ENCODE measurements at places on chromosomes 7 and 10.

GRCh38 chr10:44278837-44279324 lies 106.0 kb downstream of the CXCL12 start:
- no peak for DNase-seq

DNA sequence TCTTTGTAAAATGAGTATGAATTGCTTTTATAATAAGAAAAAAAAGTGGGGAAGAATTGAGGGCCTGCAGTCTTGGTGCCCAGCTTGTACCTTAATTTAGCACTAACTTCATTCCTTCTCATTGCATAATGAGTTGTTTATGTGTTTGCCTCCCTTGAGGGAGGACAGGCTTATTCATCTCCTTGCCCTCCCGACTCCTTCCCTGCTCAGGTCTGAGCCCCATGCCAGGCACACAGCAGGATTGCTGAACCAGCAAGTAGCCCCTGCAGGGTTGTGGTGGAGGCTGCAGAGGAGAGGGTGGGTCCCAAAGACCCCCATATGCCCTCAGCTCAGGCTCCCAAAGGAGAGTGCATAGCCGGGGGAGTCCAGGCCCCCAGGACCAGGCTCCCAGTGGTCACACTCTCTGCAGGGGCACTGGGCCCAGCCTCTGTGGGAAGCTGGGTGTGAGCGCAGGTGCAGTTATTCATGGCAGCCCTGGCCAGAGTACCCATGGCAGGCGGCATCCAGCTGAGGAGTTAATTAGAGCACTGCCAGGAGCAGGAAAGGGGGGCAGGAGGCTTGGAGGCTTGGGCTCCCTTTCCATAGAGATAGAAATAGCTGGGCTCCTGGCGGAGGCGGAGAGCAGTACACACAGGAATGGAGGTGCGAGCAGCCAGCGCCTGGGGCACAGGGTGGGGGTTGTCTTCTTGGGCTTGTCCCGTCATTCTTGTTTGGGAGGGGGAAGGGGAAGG lies 28.2 kb upstream of the GOLGA7B start:
- no peak for DNase-seq

GRCh38 chr10:96457341-96457740 lies 56.4 kb downstream of the TLL2 start:
- no peak for DNase-seq

DNA sequence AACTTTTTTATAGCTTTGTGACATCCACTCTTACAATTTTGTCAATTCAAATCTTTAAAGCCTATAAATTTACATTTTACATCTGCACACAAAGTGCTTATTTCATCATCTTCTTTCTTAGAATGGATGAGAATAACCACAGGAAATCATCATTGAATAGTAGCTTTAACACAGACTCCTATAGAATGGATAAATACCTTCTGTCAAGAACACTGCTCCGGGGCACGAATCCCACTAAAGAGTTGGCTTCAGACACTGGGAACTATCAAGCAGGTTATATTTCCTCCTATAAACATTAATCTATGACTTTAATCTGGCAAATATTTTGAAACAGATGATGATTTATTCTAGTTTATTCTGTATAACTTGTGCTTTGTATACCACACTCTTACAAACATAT lies 269.7 kb upstream of the TPK1 start:
- DNase-seq: no peak

DNA sequence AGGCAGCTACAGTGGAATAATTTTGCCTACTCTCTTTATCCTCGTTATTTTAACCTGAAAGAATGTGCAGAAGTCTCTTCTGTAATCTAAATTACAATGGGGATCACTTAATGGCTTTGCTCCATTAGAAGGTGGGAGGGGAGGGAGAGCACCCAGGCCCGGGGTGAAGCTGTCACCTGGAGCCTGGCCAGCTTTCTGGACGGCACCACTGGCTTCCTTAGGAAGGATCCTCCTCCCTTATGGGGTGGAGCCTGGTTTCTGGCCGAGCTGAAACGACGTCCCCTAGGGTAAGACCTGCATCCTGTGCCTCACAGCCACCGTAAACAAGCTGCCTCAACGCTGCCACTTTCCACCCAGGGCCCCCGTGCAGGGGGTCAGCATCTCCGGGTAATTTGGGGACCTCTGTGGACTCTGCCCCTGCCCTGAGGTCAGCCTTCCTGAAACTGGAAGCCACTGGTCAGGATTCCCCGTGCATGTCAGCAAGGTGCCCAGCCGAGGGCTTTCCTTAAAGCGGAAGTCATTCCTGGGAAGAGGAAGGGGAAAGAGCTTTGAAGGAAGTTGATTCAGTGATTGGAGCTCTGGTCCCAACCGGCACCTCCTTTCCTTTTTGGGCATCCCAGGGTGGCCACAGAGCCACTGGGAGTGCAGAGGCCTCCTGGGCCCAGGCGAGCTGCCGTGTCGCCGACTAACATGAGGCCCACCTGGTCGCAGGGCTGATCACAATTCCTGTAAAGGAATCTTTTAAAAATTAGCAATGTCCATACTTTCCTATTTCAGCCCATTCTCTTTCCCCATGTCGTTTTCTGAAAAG lies 569.1 kb downstream of the DNAJB6 start:
- no peak for DNase-seq

DNA sequence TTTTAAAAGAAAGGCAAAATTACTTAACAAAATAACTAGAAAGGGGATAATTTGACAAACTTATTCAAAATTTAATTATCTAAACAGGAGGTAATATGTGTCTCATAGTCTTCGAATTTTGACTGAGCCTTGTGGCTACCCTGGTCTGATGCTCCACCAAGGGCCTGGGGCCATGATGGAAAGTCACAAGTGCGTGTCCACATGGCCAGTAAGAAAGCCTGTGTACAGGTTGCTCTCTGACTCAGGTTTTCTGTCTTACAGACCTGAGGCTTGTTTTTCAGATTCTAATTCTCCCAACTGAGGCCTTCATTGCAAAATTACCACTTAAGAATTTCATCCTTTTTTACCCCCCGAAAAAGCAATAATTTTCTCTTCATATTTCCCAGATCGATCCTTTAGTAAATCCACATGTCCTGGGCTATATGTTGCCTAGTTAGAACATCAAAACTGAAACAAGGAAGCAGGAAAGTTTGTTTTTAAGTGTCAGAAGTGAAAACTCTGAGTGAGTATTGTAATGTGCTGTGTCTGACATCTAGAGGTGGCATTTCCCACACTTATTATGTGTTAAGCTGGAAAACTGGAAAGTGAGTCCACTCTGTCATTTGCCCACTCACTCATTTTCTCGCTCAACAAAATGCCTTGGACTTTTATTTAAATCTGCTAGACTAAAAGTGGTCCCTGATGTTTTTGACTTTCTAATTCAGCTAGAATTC lies 10.0 kb downstream of the CYP3A43 start:
- DNase-seq: no peak

DNA sequence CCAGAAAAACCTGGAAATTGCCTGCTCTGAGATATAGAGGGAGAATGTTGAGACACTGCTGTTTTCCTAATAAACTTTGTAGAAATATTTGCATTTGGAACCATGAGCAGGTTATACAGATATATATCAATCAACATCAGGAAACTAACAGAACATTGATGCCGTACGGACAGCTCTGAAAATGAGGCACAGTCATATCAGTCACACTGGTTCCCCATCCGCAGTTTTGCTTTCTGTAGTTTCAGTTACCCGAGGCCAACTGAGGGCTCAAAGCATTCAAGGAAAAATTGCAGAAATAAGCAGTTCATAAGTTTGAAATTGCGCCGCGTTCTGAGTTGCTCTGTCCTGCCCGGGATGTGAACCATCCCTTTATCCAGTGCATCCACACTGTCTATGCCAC lies 137.9 kb downstream of the KLF6 start:
- DNase-seq: no peak

DNA sequence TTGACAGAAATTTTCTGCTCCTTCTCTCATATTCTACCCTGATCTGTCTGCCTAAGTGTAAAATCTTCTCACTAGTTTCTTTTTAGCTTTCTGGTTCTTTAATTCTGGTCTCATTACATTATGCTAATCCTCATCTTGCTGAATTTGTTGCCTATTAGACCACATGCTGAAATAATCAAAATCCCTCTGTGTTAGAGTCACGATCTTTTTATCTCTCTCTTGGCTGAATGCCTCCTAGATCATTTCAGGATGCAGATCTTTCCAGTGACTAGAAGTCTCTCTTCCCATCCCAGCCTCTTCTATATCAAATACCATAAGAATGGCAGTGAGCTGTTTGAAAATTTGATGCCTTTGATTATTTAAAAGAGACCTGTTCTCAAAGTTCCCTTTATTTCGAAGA lies 661.9 kb downstream of the SORCS1 start:
- no peak for DNase-seq

GRCh38 chr7:101170617-101171441 lies 5.5 kb upstream of the VGF start:
- DNase-seq: no peak

- no peak for DNase-seq
Observed at GRCh38 chr10:113880236-113880635, 25.8 kb downstream of the NHLRC2 start.

DNA sequence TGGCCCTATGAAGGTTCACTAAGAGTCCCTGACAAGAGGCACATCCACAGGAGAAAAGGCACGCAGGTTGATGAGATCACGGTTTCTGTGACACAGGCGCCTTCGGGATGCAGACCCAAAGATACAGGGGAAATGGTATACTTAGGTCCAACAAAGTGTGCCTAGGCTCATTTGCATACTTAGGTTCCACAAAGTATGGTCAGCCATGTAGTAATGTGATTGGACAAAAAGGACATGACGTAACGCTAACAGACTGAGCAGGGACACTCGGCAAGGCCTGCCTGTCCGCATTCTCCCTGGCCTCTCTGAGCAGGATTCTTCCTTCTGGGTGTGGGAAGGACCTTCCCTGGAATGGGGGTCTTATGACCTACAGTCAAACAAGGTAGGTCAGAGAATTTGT lies 190.6 kb downstream of the CELF2 start:
- DNase-seq: no peak

GRCh38 chr10:36063396-36063795 lies 421.3 kb upstream of the FZD8 start:
- DNase-seq: no peak

GRCh38 chr10:72095195-72095594 lies 6.8 kb upstream of the SPOCK2 start:
- DNase-seq: no peak

DNA sequence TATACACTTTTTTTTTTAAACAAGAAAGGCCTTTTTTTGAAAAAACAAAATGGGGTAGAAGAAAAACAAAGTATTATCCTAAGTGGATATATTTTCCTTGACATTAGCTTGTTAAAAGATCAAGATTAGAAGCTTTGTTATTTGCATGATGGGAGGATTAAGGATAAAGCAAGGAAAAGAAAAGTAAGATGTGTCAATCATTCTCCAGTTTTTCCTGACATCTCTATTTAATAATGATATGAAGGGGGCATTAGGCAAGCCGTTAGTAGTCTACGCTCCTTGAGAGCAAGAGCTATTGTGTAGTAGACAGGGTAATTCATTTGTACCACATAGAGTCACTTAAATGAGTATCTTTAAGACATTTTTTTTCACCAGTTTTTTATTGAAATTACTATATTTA lies 137.6 kb downstream of the RNF133 start:
- DNase-seq: no peak

GRCh38 chr10:69389827-69390490 lies 26.8 kb downstream of the TACR2 start:
- DNase-seq: no peak

DNA sequence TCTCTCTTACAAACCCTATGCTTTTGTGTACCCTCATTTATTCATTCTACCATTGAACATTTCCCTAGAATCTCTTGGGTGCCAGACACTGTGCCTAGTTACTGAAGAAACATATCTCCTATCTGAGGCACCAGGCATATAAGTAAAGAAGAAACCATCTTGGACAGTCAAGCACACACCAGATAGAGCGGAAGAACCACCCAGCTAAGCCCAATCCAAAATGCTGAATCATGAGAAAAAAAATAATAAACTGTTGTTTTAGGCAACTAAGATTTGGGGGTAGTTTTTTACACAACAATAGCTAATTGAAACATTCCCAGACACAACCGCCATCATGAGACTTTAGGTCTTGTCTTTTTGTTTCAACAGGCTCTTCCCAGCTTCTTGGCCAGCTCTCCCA lies 102.3 kb upstream of the TCF7L2 start:
- no peak for DNase-seq

DNA sequence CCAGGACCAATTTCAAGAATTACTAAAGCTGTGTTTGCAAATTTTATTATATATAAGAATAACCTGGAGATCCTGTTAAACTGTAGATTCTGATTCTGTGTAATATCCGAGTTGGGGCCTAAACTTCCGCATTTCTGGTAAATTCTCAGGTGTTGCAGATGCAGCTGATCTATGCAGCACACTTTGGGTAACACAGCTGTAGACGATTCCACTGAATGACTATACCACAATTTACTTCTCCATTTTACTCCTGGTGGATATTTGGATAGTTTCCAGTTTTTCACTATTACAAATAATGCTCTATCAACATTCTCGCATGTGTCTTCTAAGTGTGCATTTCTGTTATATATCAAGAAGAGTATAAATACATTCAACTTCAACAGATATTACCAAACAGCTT lies 7.5 kb downstream of the GDI2 start:
- no peak for DNase-seq

GRCh38 chr10:12056748-12057147 lies 12.0 kb upstream of the DHTKD1 start:
- no peak for DNase-seq

DNA sequence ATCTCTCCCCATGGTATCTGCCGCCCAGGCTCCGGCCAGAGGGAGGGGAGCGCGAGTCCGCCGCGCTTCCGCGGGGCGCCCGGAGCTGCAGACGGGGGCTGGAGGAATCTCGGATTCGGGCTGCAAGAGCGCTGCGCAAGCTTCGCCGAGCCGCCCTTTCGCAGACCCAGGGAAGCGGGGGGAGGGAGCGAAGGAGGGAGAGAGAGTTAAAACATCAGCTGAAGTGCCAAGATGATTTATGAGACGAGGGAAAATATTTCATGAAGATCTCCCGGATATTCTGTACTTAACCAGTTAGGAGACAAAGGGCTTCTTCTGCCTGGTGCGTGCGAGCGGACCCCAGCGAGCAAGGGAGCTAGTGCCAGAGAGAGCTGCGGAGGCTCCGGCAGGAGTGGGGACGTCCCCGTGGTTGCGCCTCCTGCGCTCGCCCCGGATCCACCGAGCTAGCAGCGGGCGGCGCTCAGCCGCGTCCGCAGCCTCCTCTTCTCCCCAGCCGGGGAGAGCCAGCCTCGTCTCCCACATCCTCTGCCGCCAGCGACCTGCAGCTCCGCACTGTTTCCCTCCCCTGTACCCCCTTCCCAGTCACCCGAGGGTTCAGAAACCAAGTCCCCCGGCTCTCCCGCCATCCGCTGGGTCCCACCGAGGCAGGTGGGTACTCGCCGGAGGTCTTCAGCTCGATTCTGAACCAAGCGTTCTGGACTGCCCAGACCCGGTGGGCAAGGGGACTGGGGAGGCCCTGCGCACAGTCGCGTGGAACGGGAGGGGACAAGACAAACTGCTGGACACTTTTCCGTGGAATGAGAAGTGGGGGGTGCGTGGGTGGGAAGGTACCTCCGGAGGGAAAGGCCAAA lies 1.0 kb upstream of the PAX2 start:
- DNase-seq: no peak

DNA sequence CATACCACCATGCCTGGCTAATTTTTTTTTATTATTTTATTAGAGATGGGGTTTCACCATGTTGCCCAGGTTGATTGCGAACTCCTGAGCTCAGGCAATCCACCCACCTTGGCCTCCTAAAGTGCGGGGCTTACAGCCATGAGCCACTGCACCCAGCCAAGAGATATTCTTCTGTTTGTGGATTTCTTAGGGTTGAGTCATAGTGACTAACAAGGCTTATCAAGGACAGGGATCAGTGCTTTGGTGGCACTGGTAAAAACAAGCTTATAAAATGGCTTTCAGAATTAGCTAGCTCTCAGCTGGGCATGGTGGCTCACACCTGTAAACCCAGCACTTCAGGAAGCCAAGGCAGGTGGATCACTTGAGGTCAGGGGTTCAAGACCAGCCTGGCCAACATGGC lies 122.4 kb downstream of the ZNF248 start:
- DNase-seq: no peak
